ENCODE measurements at places on chromosomes 1 and 21.

DNA sequence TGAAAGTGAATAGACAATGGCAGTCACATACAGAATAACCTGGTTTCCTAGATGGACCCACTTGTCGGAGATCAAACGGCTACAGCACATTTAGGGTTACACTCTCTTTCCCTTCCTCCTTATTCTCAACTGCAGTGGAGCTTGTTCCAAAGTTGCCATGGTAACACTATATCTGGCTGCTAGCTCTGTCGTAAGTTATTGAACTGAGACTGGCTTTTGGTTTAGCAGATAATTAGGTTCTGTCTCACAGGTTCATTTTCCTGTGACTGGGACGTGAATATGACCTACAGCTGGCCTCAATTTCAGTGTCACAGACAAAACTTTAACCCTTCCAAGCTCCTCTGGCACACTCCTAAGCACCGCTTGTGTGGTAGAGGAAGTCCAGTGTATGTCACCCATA lies 875.8 kb downstream of the USP25 start:
- DNase-seq = no peak

- DNase-seq = no peak
Measured at GRCh38 chr1:1003618-1004419, 3.9 kb upstream of the HES4 start.

DNA sequence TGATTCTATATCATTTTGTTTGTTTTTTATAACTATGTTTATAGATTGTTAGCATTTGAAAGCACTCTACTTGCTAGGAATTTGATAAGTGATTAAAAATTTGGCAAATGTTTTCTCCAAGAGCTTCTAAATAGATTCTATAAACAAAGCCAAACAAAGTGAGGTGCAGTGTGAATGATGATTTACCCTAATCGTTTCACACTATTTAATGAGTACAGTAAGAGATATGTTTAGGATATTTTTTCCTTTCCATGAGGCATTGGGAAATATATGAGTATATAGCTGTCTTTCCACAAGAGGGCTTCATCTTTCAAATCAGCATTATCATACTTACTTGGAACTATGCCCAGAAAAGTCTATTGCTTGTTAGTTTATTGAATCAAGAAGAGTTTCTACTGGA lies 277.0 kb upstream of the BRINP3 start:
- no peak for DNase-seq

- DNase-seq = no peak
Measured at GRCh38 chr1:58824753-58825389, 41.0 kb upstream of the JUN start.

DNA sequence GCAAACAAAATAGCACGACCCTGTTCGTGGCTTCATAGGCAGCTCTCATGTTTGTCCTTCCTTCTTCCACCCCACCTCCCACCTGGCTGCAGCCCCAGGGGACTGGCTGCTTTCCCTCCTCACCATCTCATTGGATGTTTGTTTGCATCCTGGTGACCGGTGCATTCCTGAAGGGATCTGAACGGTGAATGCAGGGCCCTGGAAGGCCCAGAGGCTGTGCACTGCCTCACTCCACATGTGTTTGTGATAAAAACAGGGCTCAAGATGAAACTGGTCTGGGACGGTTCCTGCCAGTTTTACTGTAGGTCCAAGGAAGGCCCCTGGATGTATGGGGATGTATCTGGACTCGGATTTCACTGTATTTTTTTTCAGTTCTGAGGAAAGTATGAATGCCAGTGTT lies 42.8 kb downstream of the CNN3 start:
- DNase-seq = no peak

DNA sequence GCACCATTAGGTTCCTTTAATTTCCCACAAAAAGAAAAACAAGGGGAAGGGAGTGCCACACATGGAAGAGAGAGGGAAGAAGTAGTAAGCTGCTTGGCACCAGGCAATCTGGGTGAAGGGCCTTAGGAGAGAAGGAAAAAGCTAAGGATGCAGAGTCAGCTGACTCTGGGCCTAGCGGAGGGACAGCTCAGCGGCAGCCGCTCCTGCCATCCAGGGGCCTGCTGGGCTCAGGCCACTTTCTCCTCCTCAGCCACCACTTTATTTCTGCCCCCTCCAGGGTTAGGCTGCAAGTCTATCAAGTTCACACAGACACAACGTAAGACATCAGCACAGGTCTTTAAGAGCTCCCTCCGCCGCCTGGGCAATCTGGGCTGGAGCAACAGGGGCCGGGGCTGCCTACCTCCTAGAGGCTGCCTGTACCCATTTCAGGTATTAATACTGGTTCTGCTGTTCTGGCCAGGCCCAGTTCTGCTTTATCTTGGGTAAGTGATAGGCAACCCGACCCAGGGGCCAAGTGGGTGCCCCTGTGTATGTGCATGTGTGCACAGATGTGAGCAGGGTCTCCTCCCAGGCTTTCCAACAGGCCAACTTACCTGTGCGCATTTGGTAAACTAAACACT lies 53.6 kb downstream of the SLC45A1 start:
- no peak for DNase-seq

GRCh38 chr1:168281603-168282325 lies 1.1 kb downstream of the TBX19 start:
- DNase-seq = no peak

DNA sequence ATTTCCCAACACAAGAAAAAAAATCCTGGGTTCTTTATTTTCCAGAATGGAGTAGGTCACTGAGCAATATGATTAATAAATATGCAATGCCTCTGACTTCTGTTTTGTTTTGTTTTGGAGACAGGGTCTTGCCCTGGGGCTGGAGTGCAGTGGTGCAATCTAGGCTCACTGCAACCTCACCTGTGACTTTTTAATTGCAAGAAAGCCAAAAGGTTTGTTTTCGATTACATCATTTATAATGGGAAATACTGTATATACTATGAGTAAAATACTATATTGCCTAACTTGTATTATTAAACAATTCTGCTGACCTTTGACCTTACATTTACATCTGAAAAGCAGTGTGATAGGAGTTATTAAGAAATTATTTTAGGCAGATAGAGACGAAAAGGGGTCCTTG lies 11.6 kb upstream of the CD46 start:
- DNase-seq = no peak

Data from smooth muscle cell of the brain vasculature (primary cell).